ENCODE measurements at places on chromosomes 2 and 18.

GRCh38 chr2:42041377-42042127 lies 6.3 kb upstream of the PKDCC start:
- no peak for DNase-seq

DNA sequence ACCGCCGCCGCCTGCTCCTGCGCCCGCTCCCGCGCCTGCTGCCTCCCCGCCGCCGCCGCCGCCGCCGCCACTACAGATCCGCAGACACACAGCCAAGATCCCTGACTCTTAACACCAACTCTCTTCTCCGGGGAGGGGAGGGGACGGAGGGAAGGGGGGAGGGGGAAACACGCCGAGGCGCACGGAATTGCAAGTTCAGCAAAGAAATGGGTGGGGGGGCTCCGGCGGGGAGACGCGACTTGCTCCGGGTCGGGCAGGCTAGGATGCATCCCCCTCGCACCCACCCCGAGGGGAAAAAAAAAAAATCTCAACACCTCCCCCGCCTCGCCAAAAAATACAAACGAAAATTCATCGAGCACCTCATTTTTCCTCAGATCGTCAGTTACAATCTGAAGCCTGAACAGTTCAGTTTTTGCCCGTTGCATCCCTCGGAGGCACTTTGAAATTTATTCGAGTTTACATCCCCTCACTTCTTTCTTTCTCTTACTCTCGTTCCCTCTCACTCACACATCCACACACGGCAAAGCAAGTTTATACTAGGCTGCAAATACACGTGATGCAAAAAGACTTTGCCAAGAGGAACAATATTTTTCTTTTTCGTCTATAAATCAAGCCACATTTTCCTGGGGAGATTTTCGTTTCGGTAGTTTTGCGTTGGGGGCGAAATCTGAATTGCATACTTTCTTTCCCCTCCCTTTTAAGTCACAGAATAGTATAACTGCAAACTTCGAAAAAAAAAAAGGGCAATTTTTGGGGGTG lies at the start of gene TCF4:
TCF4 (minus strand) TSS at position 82 of the 759 bp plus-strand sequence. CDS start 1,076 bp downstream, outside the sequence.
- DNase-seq = peak; percentile 43

DNA sequence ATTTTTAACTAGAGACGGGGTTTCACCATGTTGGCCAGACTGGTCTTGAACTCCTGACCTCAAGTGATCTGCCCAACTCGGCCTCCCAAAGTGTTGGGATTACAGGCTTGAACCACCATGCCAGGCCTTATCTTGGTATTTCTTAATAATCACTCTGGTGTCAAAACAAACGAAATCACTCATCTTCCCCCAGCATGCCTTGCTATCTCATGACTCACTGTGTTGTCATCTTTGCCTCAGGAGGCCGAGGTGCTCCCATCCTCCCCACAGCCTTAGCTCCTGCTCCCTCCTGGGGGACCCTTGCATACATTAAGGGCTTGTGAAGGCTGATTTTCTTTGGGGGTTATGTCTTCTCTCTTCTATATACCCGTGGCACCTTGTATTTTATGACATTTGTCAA lies 250.1 kb upstream of the DPP10 start:
- no peak for DNase-seq

DNA sequence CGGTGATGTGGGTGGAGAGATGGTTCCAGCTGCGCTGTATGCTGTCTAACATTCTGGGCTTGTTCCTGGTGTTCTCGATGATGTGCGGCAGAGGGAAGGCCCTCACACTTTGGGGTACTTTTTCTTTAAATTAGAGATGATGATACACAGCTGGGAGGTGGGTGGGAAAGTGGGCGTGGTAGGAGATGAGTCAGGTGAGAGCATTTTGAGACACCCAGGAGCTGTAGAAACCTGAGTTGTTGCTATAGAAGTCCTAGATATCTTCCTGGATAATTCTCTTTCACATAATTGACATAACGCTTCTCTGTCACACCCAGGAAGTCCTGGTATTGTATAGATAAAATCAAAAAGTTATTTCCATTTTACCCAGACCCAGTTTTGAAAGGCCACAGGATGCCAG lies 103.8 kb upstream of the ALKAL2 start:
- DNase-seq = no peak

DNA sequence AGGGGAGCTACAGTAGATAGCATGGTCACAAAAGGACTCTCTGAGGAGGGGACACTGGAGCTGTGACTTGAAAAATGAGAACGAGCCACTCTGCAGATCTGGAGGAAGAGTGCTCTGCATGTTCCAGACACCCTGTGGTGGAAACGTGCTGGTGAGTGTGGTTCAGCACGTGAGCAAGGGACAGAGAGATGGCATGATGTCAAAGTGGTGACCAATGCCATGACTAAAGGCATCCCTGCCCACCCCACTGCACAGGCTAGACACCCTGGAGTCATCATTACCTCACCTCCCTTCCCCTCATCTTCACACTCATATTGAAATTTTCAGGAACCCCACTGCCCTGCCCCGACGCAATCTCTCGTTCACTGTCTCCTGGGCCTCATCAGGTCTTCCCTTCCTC lies 56.5 kb downstream of the SLC4A5 start:
- DNase-seq = no peak

DNA sequence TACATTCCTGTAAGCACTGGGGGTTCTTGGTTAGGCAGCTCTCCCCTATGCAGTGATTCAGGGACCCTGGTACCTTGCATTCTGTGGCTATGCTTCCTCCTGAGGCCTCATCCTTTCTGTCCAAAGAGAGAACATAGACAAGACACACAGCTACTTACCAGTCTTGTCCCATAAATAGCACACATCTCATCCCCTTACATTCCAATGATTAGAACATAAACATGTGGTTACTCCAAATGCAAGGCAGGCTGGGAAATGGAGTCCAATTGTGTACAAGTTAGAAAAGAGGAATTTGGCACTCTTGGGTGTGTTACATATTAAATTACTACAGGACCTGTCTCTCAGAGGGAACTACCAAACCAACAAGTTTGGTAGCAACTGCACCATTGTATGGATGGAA lies 171.3 kb downstream of the ARHGAP15 start:
- peak; percentile 13 for DNase-seq

- no peak for DNase-seq
Measured at GRCh38 chr2:43027097-43027873, 199.1 kb downstream of the ZFP36L2 start.

GRCh38 chr2:191670076-191670475 lies 7.9 kb upstream of the NABP1 start:
- DNase-seq = no peak

GRCh38 chr2:48145845-48146452 lies 239.7 kb upstream of the FBXO11 start:
- no peak for DNase-seq

- no peak for DNase-seq
Measured at GRCh38 chr2:125559186-125559585, 1096.8 kb upstream of the GYPC start.

DNA sequence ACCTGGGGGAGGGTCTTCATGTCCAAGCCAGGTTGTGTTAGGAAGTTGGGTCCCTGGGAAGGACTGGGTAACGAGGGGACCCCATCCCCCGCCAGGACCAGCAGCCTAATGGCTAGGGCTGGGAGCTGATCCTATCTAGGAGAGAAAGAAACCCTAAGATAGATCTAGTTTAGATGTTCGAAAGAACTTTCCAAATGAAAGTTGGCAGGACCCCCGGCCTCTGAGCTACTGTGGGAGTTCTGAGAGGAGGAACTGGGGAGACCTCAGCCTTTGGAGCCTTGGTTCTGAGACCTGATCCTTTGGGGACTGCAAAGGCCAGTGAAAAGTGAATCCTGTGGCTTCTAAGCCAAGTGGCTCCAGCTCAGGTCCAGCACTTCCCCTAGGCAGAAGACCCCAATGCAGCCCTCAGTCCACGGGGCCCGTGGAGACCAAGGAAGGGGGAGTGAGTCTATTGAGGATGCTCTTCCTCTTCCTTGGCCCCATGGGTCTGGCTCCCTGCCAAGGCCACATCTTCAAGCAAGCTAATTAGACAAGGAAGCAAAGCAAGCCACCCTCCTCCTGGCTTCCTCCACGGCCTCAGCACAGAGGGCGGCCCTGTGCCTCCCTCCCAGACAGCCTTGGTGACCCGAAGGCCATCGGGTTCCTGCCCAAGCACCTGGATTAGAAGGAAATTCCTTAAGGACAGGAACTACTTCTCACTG lies 23.5 kb downstream of the CCT7 start:
- DNase-seq = no peak

DNA sequence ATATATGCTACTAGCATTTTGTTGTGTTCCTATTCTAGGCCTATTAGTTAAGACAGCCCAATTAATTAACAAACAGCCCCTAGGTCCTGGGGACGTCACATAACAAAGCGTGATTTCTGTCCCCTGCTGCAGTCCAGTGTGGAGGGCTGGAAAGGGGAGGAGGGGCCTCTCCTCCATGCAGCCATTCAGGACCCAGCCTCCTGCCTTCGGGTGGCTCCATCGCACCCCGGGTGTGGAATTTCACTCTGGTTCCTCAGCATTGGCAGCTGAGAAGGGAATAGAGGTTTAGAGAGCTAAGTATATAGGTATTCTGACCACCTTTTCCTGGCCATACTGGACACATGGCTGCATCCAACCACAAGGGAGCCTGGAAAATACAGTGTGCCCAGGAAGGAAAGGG lies 42.4 kb downstream of the MC2R start:
- no peak for DNase-seq

GRCh38 chr2:21406386-21406785 lies 282.6 kb downstream of the TDRD15 start:
- DNase-seq = no peak

- DNase-seq = no peak
Measured at GRCh38 chr2:192438239-192438638, 243.5 kb upstream of the TMEFF2 start.

DNA sequence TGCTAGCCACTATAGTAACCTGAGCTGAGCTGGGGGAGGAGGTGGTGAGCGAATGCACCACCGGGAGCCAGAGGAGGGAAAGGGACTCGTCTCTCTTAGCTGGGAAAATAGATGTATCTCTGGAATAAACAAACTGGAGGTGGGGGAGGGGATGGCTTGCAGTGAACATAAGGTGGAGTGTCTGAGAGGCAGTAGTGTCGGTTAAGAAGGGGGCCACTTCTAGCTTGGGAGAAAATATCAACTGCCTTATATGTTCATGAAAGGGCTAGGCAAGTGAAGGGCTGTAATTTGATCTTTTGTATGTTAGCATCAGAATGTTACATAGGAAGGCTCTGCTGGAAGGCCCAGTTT lies 2.2 kb downstream of the SETBP1 start:
- no peak for DNase-seq

GRCh38 chr2:191303140-191304005 lies 58.2 kb downstream of the MYO1B start:
- DNase-seq = no peak

- no peak for DNase-seq
Measured at GRCh38 chr2:69943843-69944525, 17.4 kb downstream of the ASPRV1 start.

DNA sequence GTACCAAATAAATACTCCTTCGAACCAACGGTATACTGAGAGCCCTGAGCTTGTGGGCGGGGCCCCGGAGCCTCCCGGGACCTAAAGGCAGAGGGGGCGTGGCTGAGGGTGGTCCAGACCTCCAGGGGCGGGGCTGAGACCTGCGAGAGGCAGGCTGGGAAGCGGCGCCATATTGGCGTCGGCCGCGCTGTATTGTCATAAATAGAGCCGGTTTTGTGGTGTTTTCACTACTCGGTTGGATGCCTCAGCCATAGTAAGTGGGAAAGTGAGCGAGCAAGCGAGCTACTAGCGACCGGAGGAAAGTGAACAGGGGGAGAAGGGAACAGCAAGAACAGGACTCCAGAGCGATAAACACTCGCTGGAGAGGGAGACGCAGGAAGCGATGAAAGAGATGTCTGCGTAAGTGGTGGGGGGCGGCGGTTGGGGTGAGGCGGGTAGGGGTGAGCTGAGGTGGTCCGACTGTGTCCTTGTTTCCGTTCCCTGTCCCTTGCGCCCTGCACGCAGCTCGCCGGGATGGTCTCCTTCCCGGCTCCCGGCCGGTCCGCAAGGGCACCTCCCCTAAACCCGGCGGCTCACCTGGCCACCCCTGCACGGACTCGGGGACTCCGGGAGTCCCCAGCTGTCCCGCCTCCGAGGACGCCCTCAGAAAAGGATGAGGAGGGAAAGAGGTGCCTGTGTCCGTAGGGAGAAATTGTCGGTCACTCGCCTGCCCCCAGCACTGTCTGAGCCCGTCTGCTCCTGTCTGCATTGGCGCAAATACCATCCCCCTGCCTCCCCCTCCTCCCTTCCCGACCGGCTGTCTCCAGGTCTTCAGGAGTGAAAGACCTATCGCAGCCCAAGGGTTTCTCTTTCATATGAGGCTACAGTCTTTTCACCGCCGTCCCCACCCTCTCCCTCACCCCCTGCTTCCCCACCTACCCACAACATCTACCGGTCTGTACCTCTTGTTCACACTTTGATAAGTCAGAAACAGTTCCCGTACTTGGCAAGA lies at the start of gene PAPOLG:
PAPOLG (plus strand) TSS at position 172 of the 991 bp plus-strand sequence; CDS start at position 383, 211 bp downstream.
- peak; percentile 85 for DNase-seq

DNA sequence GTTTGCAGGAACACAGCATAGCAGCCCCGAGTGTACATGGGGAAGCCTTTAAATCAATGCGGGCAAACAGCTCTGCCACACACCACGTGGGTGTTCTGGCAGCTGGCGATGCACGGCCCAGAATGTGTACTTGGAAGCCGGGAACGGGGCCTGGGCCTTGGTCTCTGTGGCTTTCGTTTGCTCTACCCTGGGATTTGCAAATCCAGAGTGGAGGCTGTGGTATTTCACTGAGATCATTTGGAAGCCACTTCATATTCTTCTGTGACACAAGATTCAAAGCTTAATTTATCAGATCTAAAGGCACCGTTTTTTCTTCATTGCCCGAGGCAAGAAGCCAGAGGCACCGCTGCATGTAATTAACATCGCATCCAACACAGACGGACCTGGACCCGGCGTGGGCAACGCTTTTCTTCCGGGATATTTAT lies 246.3 kb upstream of the MYT1L start:
- DNase-seq = no peak

DNA sequence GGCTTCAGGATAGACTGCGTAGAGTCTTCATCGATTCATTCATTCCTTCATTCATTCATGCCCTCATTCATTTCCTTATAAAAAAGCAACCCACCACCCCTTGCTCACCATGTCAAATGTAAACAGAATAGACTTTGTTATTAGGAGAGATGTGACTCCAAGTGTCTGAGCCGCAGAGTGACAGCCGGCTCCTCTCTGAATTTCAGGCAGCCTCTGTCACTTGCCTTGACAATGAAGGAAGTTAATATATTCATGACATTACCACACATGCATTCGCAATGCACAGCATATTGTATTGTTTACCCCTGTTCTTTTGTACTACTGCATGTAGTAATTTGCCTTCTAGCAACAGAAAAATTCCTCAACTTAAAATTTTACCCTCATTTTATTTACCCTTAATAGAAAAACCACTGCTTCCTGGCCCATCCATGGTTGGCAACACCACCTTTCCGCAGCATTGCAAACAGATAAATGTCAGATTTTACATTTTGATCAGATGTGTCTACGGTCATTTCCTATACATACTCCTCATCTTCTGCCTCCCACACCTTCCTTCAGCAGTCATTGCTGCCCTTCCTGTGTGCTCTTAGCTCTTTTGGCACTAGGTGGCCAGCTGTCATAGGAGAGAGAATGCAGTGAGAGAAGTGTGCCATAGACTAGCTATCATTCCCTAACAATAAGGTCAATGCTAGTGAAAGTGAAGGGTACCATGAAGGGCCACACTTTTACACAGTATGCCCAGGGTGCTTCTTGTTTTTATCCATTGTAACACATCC lies 1090.8 kb downstream of the BCL11A start:
- no peak for DNase-seq

- DNase-seq = peak; percentile 38
Measured at GRCh38 chr2:207694811-207695281, 16.6 kb upstream of the CCNYL1 start.

- no peak for DNase-seq
Measured at GRCh38 chr2:159146996-159147666, 139.4 kb downstream of the WDSUB1 start.

- no peak for DNase-seq
Measured at GRCh38 chr2:83340424-83340823, 1118.7 kb downstream of the SUCLG1 start.

All from fibroblast of gingiva (primary cell).